Stimulated activated naive CD4-positive, alpha-beta T cell (primary cell): ENCODE measurements at places on chromosomes 13 and 19.

GRCh38 chr13:84951128-84951527 is 848.1 kb downstream of the SLITRK6 start:
- DNase-seq: no peak

DNA sequence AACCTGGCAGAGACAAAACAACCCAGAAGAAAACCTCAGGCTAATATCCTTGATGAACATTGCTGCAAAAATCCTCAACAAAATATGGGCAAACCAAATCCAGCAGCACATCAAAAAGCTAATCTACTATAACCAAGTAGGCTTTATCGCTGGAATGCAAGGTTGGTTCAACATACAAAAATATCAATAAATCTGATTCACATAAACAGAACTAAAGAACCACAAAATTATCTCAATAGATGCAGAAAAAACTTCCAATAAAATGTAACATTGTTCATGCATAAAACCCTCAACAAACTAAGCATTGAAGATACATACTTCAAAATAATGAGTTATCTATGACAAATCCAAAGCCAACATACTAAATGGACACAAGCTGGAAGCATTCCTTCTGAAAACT is 8.8 kb downstream of the ZNF724 start:
- no peak for DNase-seq

GRCh38 chr19:6276447-6276846 is 3.3 kb downstream of the MLLT1 start:
- no peak for DNase-seq

DNA sequence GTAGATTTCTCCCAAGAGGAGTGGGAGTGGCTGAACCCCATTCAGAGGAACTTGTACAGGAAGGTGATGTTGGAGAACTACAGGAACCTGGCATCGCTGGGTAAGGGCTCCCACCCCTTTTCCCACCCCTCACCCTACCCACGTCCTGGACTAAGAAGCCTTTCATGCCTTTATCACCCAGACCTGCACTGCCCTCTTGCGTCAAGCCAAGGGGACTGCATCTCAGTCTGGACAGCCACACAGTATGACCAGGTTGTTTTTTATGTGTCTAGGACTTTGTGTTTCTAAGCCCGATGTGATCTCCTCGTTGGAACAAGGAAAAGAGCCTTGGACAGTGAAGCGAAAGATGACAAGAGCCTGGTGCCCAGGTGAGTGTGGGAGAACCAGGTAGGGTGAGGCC is 8.8 kb downstream of the ZFP28 start:
- DNase-seq: no peak

- no peak for DNase-seq
Observed at GRCh38 chr13:48949566-48950500, 25.9 kb upstream of the FNDC3A start.

DNA sequence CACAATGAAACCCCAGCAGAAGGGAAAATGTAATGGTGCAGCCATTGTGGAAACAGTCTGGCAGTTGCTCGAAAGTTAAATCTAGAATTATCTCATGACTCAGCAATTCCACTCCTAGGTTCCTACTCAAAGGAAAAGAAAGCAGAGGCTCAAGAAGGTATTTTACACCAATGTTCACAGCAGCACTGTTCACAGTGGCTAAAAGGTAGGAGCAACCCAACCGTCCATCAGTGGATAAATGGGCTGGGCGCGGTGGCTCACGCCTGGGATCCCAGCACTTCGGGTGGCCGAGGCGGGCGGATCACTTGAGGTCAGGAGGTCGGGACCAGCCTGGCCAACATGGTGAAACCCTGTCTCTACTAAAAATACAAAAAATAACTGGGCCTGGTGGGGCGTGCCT is 25.9 kb downstream of the ZFR2 start:
- no peak for DNase-seq

DNA sequence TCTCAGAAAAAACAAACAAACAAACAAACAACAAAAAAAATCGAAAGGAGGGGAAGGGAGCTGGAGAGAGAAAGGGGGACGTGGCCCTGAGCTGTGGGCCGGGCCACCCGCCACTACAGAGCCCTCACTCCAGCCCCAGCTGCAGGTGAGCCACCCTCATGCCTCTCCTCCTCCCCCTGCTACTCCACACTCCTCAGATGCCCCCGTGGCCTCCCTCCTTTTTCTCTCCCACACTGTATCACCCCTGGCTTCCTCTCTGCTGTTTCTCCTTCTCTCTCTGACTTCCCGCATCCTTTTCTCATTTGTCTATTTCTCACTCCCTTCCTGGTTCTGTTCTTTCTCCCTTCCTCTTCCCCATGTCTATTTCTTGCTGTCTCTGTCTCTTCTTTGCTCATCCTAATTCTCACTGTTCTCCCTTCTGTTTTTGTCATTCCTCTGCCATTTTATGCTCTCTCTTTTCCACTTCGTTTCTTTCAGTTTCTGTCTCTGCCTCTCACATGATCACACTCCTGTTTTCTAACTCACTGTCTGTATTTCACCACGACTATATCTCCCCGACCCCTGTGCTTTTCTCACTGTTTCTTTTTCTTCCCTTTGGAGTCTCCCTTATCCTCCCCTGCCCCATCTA is 2.7 kb downstream of the KLK2 start:
- DNase-seq: no peak

DNA sequence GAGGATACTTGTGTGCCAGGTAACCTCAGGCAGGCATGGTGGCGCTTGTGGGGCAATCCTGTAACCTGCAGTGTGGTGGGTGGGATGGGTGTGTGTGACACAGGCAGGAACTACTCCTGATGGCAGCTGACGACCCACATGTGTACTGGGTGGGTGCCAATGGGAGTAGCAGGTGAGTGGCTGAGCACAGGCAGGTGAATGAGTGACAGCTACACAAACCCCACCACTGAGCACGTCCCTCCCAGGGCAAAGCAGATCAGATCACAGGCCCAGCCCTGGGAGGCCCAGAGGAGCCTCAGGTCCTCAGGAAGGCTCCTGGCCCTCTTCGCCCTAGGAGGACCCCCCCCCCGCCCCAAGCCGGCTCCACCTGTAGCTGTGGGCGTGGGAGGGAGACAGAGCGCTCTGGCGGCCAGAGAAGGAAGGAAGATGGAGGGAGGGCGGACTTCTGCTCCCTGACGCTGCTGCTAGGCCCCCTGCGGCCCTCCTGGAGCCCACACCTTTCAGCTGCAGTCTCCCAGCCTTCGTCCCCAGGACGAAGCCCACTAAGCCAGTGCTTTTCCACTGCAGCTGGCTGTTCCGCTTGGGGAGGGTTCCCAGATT is 1.3 kb upstream of the ZNF181 start:
- no peak for DNase-seq

DNA sequence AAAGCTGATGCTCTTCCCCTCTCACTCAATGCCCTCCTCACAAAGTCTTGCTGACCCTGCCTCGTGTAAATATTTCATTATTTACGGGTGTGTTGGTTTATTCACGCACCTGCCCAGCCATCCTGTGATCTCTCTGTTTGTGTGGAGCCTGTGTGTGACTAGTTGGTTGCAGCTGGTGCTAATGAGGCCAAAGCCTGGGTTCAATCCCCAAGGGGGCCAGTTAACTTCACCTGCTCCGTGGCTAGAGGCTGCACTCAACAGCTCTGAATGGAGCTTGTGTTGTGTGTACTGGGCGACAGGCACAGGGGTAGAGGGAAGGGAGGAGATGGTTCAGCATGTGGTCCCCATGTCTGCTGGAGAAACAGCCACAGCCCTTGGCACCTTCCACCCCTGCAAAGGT is 109.5 kb downstream of the DNAJC15 start:
- DNase-seq: no peak

GRCh38 chr19:45153339-45154063 is 7.3 kb downstream of the NKPD1 start:
- DNase-seq: peak; percentile 55

DNA sequence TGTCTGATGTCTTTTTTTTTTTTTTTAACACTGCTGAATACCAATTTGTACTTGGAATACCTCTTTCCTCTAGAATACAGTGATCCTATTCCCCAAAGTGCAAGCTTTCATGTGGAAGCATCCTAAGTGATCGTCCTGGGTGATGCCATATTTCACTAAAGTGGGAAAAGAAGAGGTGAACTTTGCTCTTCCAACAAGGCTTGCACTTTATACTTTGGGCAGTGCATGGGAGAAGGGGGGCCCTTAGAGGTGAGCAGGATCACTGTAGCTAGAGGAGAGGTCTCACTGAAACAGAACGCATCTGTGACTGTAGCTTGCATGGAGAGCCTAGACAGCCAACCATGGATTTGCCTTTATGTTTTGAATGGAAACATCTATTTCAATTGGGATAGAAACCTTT is 173.8 kb downstream of the STK24 start:
- DNase-seq: no peak

DNA sequence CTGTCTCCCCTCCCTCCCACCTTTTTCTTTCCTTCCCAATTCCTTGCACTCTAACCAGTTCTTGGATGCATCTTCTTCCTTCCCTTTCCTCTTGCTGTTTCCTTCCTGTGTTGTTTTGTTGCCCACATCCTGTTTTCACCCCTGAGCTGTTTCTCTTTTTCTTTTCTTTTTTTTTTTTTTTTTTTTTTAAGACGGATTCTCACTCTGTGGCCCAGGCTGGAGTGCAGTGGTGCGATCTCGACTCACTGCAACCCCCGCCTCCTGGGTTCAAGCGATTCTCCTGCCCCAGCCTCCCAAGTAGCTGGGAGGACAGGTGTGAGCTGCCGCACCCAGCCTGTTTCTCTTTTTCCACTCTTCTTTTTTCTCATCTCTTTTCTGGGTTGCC is 6.9 kb downstream of the MYADM start:
- DNase-seq: no peak

GRCh38 chr19:3515891-3516422 is 9.8 kb downstream of the FZR1 start:
- no peak for DNase-seq

GRCh38 chr13:106919638-106920037 is 351.7 kb upstream of the ARGLU1 start:
- DNase-seq: no peak

GRCh38 chr13:37418490-37418889 is 180.1 kb downstream of the POSTN start:
- no peak for DNase-seq

- no peak for DNase-seq
Observed at GRCh38 chr13:23889615-23890607, 711 bp upstream of the MIPEP start.

DNA sequence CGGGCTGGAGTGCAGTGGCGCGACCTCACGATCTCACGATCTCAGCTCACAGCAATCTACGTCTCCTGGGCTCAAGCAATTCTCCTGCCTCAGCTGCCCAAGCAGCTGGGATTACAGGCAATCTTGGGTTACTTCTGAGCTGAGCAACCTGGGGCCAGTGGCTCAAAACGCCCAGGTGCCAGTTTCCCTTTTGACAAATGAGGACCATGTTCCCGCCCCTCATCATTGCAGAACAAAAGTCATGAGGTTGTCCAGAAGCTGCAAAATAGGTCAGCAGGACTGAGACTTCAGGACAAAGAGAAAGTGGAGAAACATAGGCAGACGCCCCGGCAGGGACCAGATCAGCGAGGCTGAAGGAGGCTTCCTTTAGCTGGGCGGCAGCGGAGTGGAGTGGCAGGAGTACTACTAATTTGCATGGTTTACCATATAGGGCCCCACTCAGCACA is 3.3 kb upstream of the ADGRE5 start:
- DNase-seq: peak; percentile 35

DNA sequence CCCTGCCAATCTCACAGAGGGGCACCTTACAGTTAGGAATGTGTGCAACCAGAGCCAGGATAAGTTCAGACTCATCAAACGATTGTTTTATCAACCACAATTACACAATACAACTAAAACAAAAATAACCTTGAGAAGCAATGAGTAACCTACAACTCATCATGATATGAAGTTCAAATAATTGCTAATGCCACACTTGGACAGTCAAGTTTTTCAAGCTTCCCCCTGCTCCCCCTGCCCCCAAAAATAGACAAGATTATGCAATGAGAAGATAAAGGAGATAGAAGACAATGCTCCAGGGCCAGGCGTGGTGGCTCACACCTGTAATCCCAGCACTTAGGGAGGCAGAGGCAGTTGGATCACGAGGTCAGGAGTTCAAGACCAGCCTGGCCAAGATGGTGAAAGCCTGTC is 13.6 kb upstream of the KPNA3 start:
- DNase-seq: no peak

- DNase-seq: no peak
Observed at GRCh38 chr19:18883526-18884304, 12.2 kb downstream of the CERS1 start.

DNA sequence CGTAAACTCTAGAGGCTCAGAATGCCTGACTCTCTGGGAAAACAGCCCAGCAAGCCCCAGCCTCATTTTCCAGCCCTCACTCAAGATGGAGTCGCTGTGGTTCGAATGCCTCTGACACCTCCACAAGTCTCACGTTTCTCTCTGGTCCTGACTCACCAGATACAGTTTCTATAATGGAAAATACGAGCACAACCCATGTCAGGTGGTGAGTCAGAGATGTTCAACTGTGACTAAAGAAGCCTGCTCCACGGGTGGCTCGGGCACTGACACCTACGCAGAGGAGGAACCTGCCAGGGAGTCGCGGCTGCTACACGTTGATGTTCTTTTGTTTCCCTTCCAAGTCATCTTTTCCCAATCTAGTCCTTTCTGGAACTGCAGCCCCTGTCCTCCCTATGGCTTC is 87.1 kb upstream of the STK24 start:
- DNase-seq: no peak

DNA sequence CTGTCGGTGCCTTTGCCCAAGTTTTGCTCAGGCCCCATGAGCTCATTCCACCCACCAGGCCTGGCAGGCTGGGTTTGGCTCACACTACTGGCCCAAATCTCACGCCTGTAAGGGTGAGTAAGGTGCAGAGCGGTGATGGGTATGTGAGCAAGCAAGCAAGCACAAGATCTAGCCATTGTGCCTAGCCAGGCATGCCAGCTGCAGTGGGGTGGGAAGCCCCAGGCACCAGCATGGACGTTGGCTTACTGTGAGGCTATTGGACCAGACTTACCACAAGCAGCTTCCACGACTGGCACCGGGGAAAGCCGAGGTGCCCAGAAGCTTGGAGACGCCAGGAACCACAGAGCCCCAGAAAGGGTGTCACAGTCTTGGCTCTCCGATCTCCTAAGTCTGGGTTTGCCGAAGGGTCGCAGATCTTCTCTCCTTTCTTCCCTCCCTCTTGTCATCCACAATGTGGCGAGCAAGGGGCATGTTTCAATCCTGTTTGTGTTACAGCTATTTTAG is 2659.4 kb upstream of the PCDH20 start:
- no peak for DNase-seq

DNA sequence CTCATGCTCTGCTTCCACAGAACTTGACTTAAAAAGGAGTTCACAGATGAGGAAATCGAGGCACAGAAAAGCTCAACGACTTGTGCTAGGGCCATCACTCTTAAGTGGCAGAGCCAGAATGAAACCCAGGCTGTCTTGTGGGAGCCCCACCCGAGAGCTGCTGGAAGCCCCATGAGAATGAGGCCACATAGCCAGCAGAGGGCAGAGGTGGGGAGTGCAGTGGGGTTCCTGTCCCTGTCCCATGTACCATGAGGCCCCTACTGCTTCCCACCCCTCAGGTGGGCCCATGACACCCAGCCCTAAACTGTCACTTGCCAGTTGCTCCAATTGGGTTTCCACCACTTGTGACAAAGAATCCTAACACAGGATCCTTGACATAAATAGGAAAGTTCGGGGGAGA is 175.9 kb downstream of the IRS2 start:
- no peak for DNase-seq
